ENCODE measurements at places on chromosomes 13 and 19.

DNA sequence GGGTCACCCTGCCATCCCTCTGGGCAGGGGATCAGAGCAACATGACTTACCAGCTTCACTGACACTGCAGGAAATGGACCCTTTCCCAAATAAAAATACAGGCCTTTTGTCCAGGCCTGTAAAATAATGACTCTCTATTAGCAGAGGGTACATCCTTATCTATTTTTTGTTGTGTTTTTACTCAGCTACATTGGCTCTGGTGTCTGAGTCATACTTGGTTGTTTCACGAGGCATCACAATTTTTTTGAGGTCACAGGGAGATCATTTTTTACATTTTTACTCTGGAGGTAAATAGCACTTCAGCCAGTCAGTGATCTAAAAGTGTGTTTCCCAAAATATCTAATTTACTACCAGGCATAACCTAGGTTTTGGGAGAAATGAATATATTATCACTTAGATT, 6.9 kb upstream of the HTR2A start:
- no peak for DNase-seq

DNA sequence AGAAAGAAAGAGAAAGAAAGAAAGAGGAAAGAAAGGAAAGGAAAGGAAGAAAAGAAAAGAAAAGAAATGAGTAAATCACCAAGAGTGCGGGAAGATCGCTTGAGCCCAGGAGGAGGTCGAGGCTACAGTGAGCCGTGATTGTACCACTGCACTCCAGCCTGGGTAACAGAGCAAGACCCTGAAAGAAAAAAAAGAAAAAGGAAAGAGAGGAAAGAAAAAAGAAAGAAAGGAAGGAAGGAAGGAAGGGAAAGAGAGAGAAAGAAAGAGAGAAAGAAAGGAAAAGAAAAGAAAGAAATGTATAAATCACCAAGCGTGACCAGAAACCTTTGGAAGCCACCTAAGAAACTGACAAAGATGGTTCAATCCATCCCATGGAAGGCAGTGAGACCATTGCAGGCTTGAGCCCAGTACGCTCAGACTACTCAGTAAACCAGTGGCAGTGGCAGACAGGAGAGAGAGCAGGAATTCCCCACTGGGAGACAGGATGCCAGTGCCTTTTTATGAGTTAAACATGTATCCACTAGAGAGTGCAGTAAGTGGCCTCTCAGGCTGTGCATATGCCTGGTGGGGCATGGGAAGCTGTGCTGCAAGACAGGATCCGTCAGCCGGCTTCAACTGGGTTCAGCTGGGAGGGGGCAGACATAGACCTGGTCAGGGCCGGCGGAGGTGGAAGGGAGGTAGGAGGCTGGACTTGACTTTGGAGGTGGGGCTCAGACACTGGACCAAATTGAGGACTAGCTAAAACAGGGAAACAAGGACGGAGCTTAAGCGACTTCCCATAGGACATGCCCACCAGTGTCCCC, 4.8 kb downstream of the GPR42 start:
- no peak for DNase-seq

DNA sequence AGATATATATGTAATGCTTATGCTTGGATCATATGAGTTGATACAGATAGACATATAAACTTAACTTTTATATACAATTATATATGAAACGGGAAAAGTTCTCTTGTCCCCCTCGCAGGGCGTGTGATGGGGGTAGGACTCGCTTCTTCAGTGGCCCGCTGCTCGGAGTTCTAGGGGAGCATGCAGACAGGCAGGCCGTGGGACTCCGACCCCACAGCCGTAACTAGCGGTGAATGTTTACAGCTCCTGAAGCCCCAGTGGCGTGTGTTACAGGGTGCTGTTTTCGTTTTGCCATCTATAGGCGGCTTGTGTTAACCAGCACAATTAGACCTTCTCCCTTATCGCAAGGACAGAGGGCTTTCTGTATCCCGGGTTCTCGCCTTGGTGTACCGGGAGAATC, 1899.8 kb downstream of the PCDH9 start:
- DNase-seq: no peak

GRCh38 chr13:57302604-57303003, 135.6 kb downstream of the PRR20E start:
- DNase-seq: no peak

DNA sequence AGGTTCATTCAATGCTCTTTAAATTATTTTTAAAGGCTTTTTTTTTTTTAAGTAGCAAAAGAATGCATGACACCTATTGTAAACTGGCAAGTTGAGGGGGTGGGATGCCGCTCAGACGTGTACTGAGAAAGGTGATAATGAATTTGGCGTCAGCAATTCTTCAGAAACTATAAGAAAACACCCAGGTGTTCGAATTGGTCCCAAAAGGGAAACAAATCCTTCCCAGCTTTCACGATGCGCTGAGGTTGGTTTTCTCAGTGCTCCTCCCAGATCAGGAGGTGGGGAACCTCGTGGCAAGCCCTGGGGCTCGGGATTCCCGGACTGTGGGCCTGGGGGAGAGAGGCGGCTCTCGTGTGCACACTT, 543 bp upstream of the FAM124A start:
- no peak for DNase-seq

- no peak for DNase-seq
Observed at GRCh38 chr13:94020833-94021232, 458.6 kb downstream of the DCT start.

DNA sequence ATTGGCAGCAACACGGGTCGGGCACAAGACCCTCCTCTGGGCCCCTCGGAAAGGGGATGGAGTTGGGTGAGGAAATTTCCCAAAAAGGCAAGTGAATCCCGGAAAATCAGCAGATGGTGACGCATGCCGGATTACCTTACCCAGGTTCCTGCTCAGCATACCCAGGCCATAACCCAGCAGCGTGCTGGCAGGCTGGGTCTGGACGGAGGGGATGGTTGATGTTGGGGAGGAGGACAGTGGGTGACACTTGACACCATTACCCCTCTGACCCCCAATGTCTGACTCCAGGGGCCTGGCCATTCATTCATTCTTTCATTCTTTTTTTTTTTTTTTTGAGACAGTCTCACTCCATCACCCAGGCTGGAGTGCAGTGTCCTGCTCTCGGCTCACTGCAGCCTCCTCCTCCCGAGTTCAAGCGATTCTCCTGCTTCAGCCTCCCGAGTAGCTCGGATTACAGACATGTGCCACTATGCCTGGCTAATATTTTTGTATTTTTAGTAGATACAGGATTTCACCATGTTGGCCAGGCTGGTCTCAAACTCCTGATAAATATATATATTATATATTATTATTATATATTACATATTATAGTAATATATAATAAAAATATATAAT, 799 bp downstream of the PVR start:
- DNase-seq: peak; percentile 43

DNA sequence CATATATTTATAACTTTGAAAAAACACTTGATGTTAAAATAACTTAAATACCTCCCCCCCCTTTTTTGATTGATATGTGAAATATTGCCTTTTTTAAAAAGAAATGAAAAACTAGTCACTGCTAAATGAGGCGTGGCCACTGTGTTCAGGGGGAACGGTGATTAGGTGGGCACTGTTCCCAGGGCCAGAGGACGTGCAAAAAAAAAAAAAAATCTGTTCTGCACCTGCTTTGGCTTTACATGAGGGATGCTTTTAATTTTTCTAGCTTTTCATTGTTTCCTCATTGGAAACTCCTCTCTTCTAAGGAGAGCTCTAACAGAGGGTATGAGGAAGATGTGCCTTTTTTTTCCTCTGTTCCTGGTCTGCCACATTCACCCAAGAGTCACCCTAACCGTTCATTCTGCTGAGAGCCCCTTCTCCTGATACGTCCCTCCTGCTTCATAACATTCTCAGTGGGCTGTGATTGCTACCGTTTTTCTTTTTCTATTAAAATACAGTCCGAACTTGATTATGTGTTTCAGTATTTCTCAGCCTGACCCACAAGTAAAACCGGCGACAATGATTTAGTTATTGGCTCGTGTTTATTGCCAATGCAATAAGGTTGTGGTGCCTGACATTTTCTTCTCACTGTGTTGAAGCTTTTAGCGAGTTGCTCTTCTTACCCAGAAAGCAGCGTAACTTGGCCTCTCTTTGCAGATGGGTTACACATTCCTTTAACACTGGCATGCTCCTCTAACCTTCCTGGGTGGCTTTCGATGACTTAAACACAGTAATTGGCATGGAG, 64.8 kb upstream of the ZNF536 start:
- DNase-seq: peak; percentile 82

GRCh38 chr13:36680913-36681312, 7.1 kb downstream of the SERTM1 start:
- no peak for DNase-seq

- DNase-seq: no peak
Observed at GRCh38 chr19:21677696-21678418, 89.5 kb downstream of the ZNF100 start.

GRCh38 chr13:23468811-23469210, 35.3 kb upstream of the SACS start:
- no peak for DNase-seq

DNA sequence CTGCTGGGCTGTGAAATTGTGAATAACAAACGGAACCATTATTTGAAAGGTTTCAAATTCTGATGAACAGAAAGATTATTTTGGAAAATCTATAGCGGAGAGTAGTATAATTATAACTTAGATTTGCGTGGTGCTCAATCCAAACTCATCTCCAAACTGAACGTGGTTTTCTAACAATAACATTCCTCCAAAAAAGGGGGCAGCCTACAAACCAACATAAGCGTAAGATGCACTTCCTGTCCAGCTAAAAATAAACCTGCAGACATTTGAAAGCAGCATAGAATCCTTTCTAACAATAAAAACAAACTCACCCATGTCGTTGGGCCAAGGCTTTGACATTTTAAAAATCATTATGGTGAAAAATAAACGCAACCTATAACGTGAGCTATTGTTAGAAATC, 178.4 kb downstream of the COL4A1 start:
- no peak for DNase-seq

- no peak for DNase-seq
Observed at GRCh38 chr13:28031896-28032288, 43.4 kb upstream of the URAD start.

DNA sequence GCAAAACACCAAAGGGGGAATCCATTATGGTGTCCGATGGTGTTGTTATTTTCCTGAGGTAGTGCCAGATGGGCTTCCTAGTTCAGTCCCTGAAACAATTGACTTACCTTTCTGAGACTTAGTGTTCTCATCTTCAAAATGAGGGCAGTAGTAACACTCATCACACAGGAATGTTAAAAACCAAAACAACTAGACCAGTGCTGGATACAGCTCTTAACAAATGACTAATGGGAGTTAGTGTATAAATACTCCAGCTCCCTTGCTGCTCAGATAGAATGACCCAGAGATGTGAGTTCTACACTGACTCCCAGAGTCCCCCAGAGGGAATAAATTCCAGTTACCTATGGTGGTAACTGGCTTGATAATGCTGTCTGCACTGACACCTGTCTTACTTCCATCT, 49.9 kb downstream of the MBD3L2B start:
- no peak for DNase-seq

- no peak for DNase-seq
Observed at GRCh38 chr13:34044660-34045080, 226.7 kb downstream of the RFC3 start.

DNA sequence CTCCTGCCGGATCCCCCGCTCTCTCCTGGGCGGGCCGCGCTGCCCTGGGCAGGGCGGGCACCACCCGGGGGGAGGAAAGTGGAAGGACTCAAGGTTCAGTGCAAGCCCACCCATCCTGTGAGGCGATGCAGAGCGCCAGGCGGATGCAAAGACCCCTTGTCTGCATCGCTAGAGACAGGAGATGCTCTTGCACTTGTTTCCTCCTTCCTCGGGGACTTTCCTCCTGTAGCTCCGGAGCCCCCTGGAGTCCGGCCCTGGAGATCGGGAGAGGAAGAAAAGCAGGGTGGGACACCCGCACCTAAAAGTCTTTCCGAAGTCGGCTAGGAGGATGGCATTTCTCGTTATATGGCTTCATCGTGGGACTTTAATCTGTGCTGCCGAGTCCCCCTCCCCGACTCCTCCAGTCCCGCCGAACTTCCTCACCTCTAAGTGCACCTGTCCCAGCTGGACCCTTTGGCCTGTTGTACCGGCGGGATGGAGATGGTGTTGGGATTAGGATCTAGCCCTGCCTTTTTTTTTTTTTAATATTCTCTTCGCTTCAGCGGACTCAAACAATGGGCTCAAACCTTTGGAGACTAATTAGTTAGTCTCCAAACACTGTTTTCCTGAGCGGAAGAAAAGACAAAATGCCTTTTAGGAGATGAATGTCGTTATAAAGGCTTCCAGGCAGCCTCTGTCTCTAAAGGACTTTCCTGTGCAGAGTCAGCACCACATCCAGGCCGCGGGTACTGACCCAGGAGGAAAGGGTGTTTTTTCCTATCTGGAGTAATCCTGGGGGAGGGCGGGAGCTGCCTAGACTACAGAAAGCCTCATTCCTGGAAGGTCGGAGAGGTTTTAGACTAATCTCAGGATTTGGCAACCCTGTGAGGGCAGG, 725 bp downstream of the FAM124A start:
- peak; percentile 32 for DNase-seq

- DNase-seq: peak; percentile 39
Observed at GRCh38 chr13:38350114-38350617, 515 bp downstream of the UFM1 start.

DNA sequence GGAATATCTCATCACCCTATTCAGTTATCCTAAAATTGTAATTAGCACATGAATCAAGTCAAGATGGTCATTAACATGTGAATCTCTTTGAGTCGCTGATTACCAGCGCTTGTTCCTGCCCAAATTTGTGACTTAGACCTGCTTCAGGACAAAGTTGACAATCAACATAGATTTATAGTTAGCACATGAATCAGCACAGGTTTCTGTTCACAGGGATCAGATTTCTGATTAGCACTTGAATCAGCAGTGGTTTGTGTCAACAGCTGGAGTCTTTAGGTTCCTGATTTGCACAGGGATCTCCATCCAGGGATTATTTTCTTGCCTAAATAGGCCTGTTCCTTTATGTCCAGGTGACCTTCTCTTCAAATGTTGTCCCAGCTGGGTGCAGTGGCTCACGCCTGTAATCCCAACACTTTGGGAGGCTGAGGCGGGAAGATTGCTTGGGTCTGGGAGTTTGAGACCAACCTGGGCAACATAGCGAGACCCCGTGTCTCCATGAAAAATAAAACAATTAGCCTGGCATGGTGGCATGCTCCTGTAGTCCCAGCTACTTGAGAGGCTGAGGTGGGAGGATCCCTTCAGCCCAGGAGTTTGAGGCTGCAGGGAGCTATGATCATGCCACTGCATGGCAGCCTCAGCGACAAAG, 3.8 kb upstream of the LRFN3 start:
- DNase-seq: no peak

DNA sequence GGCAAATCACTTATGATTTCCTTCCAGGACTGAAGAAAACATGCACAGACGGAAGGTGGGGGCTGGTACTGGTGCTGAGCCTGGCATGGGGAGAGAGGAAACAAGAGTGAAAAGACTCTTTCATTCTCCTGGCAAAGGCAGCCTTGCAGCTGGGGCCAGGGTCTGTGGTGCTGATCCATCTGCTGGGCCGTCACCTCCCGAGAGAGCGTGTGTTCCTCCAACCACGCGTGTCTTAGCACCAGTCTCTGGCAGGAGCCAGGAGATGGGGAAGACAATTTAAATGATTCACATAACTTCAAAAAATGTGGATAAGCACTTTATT, 23.9 kb upstream of the SPART start:
- DNase-seq: no peak

Data from NCI-H1105 treated with DMSO at 0.1 percent for 48 hours (cell line).